ENCODE measurements at places on chromosomes 12 and 14. TPM values are rescaled to one million over a fixed set of nuclear protein-coding genes. Genes with fewer than 3 reads are reported as not detected.

DNA sequence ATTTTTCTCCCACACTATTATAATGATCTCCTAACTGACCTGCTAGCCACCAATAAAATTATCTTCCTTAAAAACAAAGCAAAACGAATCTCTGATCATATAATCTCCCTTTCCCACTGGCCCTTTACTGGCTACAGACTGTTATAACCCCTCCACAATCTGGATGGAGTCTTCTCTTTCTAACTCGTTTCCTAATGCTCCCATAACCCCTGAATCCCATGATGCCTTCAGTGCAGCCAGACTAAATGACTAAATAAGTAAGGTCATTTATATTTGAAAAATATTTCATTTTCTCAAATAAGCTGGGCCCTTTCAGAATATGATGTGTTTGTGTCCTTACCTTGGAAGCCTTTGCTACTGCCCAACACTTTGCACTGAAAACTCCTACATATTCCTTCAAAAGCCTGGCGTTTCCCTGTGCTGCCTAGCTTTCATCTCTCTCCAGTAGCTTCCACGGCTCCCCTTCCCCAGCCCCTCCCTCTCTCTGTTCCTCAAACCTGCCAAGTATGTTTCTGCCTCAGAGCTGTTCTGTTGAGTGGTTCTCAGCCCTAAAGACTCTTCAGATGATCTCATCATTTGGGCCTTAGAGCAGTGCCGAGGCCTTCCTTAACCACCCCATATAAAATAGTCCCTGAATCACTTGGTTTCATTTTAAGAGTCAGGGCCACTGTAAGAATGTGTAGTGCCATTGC lies 91.7 kb downstream of the MYRFL start:
- no peak for DNase-seq

GRCh38 chr12:16913832-16914490 lies 308.0 kb upstream of the LMO3 start:
- DNase-seq = no peak

DNA sequence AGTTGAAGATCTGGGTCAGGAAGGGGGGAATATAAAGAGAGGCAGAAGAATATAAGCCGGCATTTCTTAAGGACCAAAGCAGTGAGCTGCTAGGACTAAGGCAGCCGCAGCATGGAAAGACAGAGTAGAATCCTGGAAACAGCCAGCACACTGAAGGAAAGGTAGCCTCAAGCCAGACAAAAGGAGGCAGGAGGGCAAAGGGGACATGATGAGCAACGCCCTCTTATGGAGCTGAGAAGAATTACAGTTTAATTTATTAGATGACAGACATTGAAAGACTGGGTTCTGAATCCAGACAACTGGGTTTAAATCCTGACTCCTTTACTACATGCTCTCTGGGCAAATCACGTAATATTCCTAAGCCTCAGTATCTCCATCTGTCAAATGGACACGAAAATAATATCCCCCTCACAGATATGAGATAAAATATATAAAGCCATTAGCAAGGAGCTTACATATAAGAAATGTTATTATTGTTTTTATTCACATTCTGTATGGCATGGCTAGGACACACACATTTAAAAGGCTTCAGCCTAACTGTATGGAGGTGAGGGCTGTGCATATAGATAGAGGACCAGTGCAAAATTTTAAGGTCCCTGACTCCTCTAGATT lies 8.1 kb upstream of the PCED1B start:
- no peak for DNase-seq

DNA sequence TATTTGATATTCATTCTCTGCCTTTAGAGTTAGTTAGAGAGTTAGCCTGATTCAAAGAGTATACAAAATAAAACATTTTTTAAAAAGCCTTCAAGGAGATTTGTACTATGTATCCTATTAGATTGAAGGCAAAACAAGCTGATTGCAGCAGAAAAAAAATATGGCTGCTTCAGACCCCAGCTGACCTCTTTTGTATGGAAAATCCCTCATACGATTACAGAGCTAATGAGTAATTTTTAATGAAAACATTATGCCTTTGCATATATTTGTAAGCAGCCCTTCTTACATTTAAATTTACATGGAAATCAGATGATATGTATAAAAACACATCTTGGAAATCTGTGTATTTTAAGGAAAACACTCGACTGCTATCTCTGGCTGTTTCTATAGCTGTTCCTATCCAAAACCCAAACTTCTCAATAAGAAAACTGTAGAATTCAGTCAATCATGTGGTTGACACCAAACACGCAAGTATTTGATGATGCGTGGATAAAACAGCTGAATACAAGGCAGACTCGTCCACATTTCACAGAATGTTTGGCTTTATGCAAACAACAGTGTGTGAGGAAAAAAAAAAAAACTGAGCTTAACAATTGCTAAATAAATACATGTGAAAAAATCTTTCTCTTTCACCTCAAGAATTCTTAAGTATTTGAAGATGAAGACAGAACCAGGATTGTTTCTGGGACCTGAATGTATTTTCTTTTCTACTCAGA lies 275.3 kb downstream of the EGLN3 start:
- no peak for DNase-seq

- DNase-seq = no peak
Measured at GRCh38 chr12:23555825-23556207, 393.7 kb downstream of the SOX5 start.

DNA sequence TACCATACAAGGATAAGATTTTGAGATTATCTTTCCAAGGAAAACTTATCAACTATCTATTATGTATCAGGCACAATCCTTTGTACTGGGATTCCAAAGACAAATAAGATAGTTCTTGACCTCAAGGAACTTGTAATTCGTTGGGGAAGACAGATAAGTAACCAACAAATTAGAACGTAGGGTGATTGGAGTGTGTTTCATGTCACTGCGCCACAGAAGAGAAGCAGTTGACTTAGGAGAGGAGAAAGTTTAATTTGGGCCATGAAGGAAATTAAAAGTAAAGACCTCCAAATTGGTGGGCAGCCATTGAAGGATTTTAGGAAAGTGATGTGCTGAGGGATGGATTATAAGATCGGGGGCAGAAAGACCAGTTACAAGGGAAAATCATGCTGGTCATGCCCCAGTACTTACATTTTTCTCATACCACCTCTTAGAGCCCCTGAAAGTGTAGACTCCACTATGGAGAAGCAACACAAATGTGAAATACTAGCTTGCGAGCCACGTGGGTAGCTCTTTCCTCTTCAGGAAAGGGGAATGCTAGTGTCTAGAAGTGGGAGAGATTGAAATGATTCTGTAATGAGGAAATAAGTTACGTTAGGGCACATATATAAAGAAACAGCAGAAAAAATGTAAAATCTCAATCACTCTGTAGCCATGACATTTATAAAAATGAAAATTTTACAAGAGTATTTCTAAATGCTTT lies 148.7 kb downstream of the ETV6 start:
- no peak for DNase-seq

DNA sequence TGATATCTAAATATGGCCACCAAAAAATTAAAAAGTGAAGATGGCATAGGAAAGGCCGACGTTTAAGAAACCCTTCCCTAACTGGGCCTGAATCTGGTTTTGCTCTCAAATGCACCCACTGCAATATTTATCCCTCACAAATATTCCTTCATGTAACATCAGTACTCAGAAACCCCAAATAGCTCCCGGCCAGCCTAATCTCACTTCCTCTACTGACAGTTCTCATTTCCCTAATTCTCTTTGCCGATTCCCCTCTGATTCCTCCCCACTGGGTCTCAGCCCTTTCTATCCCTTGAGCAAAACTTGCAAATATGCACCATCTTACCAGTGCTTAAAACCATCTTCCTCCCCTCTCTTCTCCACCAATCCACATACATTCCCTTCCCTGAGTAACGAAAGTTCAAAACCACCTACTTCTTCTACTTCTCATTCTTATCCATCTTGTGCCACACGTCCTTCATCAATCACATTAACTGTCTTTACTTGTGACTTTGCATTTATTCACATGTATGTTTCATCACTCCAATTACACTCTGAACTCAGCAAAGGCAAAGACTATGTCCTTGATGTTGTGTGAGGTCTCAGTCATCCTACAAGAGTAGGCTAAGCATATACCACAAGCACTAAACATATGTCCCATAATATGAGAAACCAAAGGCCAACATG lies 23.1 kb downstream of the KCNK10 start:
- no peak for DNase-seq

DNA sequence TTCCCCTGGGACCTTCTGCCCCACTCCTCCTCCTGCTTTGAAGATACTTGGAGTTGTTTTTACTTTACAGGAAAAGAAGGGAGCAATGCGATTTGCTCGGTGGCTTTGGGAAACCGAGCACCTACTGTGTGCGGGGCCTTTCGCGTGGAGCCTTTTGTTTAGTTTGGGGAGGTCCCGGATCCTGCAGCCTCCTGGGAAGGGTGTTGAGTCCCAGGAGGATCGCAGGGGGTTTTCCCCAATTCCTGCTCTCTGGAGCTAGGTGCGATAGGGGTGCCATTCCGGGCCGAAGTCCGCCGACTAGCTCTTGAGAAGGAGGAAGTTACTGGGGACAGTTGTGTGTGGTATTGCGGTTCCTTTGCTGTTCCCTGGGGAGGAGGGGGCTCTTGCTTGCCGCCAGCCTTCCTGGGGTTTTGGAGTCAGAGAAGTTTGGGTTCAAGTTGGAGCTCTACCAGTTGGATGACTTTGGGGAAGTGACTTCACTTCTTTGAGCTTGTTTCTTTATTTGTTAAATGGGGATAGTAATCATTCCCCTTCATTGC lies 1.1 kb downstream of the BRI3BP start:
- no peak for DNase-seq

GRCh38 chr14:91354979-91355685 lies 62.5 kb downstream of the CCDC88C start:
- no peak for DNase-seq

DNA sequence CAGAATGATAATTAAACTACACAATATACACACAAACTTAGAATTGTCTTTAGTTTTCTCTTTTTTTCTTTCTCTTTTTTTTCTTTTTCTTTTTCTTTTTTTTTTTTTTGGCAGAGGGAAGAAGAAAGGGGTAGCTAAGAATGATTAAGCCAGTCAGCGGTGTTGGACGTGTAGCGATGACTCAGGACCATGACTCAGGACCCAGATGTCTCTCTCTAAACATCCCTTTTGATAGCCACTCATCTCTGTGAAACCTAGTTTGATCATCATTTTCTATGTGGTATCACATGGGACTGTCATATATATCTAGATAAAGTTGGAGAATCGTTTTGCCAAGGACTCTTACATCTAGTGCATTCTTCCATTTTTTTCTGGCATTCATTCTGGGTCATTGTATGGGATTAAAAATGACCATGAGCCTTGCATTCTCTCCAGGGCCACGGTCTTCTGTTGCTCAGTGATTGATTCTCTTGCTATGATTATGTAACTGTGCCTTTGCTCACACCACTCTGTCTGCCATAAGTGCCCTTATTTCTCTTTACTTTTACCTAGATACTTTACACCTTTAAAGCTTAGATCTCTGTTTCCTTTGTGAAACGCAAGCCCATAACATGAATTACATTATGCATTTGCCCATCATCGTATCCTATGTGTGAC lies 26.6 kb upstream of the NRXN3 start:
- no peak for DNase-seq

DNA sequence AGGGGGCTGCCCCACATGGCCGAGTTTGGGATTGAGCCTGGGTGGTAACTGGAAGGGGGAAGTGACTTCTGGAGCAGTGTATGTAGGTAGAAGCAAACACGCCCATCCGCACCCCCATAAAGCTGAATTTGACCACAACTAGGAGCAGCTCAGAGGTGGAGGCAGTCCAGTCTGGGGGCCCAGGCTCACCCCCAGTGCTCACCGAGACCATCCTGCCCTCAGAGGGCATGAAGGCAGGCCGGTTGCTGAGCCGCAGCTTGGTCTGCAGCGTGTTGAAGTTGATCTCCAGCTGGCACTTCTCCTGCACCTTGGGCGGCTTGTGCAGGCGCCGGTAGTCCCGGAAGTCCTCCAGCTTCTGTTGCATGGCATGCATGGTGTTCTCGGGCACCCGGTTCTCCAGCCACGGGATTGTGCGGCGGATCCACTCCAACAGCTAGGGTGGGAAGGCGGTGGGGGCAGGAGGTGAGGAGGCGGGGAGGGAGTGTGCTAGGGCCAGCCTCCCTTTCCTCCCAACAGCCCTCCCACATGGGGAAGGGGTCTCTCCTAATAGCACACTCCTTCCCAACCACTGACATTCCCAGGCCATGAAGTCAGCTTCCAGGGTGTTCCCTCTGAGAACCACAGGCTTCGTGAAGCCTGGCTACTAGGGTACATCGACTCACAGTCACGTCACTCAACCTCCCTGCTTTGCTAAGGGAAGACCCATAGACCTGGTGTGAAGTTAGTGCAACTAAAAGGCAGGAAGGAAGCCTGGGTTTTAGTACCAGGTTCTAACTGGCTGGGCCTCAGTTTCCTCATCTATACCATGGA lies 87.0 kb downstream of the ACTN1 start:
- DNase-seq = no peak

- no peak for DNase-seq
Measured at GRCh38 chr12:57888409-57889157, 42.1 kb upstream of the CTDSP2 start.

GRCh38 chr12:120764816-120765215 lies 39.2 kb downstream of the ACADS start:
- DNase-seq = no peak

DNA sequence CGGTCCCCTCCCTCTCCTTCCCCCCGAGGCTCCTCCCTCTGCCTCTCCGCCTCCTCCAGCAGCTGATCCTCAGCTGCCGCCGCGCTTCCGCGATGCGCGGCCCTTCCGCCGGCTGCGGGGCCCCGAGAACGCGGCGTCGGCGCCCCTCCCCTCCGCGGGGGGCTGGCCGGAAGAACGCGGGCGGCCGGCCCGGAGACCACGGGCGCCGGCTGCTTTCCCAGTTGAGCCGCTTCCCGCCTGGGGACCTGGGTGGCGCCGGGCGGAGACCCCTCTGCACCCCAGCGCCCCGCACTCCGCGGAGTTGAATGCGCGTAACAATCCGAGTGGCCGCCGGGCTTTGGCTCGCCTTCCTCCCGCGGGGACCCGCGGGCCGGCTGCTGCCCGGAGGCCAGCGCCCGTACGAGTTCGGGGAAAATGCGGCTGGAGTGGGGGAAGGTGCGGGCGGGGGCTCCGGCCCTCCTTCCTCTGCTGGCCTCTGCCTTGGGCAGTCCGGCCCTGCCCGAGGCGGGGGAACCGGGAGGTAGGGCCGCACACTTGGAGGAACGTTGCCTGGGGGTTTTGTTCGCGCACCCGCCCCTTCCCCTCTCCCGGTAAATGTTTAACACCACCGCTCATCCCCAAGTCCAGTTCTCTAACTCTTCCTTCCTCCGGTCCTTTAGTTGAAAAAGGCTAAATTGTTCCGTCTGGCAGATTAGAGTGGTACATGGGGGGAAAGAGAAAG lies 393 bp upstream of the DCAF5 start:
- no peak for DNase-seq

Gene BIN2
- total RNA-seq = 10.1 TPM

Gene TECPR2
- total RNA-seq = 46.0 TPM

Gene CDH24
- total RNA-seq = 1.7 TPM

Gene COX8C
- total RNA-seq = not detected

Gene DIO3
- 4.3 TPM for total RNA-seq
